ENCODE measurements at places on chromosomes 4 and X.

DNA sequence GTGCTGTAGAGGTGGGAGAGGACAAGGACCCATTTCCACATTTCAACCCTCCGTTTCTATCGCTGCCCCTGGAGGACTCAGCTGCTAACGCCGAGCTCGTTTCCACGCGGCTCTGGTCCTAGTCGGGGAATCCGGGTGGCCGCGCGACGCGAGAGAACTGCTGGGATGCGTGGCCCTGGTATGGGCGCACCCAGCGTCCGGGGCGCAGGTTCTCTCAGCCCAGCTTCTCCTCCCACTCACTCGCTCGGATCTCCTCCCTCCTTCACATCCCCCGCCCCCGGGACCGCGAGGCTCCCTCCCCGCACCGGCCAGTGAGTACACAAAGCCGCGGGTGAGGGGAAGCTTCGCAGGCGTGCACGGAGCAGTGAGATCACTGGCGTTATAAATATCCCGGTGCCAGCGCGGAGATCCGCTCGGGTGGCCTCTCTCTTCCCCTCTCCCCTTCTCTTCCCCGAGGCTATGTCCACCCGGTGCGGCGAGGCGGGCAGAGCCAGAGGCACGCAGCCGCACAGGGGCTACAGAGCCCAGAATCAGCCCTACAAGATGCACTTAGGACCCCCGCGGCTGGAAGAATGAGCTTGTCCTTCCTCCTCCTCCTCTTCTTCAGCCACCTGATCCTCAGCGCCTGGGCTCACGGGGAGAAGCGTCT, at the start of gene FGF5:
FGF5 (plus strand) TSS at position 412 of the 649 bp plus-strand sequence; CDS start at position 573, 161 bp downstream.
- no peak for DNase-seq

DNA sequence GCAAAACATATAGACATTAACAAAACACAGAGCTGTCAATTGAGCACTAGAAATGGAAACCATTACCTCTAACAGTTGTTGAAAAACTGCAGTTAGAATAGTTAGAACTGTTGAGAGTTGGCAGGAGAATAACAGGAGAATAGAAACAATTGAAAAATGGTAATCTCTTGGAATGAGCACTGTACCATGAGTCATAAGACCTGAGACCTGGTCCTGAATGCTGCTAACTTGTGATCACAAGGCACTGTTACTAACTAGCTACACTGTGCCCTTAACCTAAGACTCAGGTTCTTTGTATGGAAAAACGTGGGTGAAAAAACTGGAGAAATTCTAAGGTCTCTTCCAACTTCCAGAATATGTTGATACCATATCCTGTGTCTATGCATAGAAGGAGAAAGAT, 29.3 kb downstream of the FAM114A1 start:
- no peak for DNase-seq

DNA sequence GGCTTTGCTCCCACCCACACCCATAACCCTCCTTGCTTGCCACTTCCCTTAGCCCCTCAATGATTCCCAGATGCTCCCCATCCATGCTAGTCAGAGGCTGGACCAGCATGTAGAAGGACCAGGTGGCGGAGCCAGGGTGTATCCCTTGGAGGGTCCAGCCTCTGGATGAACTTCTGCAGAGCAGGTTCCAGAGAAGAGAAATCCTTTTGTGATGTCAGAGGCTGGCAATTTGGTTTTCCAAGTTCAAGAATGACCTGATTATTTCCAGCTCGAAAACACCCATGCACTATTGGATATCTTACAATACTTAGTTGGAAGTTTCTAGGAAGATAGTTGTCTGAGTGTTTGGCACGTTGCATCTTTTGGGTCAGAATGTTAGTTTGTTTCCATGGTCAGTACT, 168.3 kb upstream of the RPS6KA3 start:
- DNase-seq, result no peak

DNA sequence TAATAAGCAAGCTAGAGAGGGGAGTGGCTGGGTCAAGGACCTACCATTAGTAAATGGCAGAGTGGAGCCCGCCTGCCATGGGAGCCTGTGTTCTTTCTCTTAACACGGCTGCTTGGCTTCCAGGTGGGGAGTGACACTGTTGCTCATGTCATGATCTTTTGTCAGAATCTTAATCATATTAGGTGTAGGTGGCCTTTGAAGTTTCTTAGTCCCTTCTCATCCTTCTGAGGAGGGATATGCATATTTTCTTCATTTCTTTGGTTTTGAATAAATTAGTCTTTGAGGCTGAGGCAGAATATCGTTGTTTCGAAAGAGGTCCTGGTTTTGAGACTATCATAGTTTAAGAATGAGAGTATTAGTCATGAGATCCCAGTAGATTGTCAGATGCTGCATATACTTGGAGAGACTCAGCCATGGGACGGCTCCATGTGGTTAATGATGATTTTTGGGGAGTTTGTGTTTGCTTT, 28.9 kb downstream of the SNX25 start:
- no peak for DNase-seq

GRCh38 chr4:159946983-159947615, 844.2 kb downstream of the RAPGEF2 start:
- no peak for DNase-seq

- no peak for DNase-seq
These were observed 100.2 kb upstream of the OTUD4 start for GRCh38 chr4:145280541-145280940.

GRCh38 chr4:78320349-78320935, 231.1 kb upstream of the ANXA3 start:
- DNase-seq, result no peak

GRCh38 chrX:38649221-38649620, 87.9 kb downstream of the TSPAN7 start:
- no peak for DNase-seq

DNA sequence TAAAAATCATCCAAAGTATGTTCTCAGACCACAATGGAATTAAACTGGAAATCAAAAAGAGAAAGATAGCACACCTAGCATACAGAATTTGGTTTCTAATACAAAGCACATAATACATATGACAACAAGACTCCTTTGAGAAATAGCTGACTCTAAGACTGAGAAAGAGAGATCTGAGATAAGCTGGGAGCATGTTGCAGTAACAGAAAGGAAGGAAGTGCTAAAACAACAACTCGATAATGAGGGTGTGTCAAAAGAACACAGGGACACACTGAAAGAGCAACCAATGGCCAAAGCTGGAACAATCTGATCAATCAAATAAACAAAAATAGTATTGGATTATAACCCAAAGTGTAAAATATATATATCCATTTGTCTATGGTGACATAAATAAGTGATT, 586.6 kb downstream of the C4orf33 start:
- no peak for DNase-seq

- no peak for DNase-seq
These were observed 498.9 kb downstream of the INPP4B start for GRCh38 chr4:142347241-142347640.

GRCh38 chr4:18850867-18851266, 829.3 kb upstream of the LCORL start:
- DNase-seq, result no peak

GRCh38 chr4:150457802-150458201, 124.1 kb upstream of the MAB21L2 start:
- DNase-seq, result no peak

DNA sequence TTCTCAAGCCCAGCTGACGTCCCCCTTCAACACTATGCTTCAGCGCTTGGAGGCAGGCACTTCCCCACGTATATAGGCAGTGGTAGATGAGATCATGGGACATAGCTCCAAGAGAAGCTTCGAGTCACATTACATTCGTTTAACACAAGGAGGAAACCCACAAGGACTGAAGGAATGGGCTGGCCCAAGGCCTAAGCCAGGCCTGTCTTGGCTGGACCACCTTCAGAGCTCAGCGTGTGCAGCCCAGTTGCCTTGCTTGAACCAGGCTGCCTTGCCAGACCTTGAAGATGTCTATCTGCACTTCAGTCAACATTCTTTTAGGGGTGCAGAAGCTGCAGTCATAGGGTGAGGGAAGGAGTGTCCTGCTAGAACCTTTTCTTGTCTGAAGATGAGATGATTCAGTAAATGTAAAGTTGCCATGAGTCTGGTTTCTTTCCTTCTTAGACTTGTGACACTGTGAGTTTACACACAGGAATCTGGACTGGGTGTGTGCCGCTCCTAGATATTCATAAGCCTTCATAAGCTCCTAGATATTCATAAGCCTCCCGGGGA, 144.1 kb upstream of the RBPJ start:
- no peak for DNase-seq

DNA sequence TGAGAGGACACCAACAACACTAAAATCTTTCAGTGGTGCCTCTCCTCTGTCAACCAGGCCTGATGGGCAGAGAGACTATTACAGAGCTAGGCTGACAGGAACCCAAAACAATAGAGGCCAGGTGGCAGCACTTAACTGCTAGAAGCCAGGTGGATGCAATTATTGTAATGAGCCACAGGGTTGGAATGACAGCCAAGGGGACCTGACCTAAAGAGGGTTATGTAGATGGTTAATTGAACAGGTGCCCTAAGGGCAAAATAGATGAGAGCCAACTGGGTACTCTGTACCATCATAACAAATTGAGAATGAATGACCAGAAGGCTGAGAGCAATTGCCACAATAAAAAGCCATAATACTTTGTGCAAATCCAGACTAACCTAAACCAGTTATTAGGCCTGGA, 24.7 kb upstream of the FRAS1 start:
- DNase-seq, result no peak

DNA sequence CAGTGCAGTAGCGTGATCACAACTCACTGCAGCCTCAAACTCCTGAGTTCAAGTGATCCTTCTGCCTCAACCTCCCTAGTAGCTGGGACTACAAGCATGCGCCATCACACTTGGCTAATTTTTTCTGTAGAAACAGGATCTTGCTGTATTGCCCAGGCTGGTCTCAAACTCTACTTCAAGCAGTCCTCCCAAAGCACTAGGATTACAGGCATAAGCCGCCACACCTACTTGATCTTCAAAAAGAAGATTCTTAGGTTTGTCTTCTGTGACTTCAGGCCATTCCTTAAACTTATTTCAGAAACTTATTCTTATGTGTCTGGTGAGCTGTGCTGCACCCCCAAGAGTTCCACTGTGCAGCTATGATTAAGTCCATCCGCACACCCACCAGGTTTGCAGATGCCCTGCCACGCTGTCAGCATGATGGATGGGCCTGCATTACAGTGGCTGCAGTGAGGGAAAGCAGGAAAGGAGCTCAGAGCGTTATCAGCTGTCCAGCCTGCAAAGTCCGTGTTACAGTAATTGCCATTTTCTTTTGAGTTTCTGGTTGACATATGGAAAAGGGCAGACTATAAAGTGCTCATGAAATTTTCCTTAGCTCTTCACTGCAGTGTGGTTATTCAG, 146.6 kb downstream of the AASDH start:
- no peak for DNase-seq

- no peak for DNase-seq
These were observed 296.6 kb upstream of the PRPS2 start for GRCh38 chrX:12494400-12495138.

DNA sequence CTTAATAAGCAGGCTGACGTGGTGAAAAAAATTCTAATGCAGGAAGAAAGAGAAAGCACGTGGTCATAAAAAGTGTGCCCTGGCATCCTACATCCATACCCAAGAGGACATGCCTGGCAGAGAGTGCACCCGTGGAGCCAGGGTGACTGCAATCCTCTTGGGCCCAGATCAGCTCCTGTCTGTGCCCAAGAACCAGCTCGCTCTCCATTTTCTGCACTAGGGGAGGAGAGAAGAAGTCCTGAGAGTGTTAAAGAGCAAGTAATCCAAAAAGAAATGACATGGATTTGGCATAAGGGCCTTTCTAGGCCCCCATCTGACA, 483.1 kb downstream of the BCOR start:
- no peak for DNase-seq

GRCh38 chr4:139521754-139522401, 34.1 kb downstream of the SETD7 start:
- DNase-seq, result no peak

DNA sequence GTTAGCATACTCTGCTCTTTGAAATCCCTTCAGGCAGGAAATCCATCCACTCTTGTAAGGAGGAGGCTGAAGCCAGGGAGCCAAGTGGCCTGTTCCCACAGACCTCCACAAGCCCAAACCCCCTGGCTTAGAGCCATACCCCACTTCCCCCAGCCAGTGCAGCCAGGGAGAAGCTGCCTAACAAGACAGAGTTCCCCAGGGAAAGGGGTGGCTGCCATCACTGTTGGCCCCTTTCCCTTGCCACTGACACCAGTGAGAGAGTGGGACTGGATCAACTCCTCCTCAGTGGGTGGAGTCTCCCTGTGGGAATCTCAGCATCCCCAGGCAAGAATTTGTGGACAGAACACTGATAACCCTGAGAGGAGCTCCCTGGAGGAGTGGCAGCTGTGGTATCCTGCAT, 389.4 kb downstream of the PABPC4L start:
- no peak for DNase-seq

DNA sequence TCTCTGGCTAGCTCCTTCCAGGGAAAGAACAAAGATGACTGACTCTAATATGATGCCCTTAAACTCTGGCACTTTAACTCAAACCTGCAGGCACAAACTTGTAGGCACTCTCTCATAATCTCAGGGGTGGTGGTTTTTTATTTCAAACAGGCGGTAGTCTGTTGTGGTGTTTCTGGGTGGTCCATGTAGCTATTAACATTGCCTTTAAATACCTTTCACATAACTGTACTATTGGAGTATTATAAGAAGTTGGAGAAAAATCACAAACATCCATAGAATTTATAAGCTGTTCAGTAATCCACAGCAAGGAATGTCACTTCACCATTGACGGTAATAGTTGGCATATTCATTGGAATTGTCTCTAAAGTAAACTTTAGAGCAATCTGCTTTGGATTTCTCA, 204.2 kb upstream of the PDE5A start:
- no peak for DNase-seq

DNA sequence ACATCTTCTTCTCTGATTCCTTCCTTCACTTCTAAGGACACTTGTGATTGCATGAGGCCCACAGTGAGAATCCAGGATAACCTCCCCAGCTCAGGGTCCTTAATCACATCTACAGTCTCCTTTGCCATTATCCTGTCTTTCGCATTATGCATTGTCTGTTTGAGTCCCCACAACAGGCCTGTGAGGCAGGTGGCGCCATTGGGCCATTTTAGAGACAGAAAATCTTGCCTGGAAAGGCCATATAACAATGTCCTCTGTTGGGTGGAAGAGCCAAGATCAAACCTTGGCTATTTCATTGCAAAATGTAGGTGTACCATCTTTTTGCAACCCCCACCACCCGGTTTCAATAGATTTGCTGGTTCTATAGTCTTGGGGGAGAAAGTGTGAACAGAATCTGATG, 11.8 kb upstream of the DCUN1D4 start:
- no peak for DNase-seq

- no peak for DNase-seq
These were observed 19.8 kb downstream of the GAB1 start for GRCh38 chr4:143356493-143356892.

DNA sequence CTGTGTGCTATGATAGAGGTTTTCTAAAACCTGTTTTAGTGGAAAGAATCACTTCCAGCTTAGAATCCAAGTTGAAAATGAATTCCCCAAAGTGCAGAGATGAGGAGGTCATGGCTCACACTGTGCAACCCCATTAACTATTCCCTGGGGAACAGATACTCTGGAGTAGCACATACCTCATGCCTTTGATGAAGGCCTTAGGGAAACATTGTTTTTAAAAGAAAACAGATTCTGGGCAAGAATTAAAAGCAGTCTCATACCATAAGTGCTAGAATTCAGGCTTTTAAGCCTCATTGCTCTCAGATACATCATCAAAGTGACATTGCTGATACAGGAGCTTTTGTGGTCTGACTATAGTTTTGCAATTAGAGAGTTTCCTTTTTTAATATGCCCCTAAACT, 115.1 kb downstream of the NDST4 start:
- no peak for DNase-seq
